Fibroblast of villous mesenchyme (primary cell): ENCODE measurements at places on chromosomes 3 and 15. TPM values are rescaled to one million over a fixed set of nuclear protein-coding genes. Genes with fewer than 3 reads are reported as not detected.

DNA sequence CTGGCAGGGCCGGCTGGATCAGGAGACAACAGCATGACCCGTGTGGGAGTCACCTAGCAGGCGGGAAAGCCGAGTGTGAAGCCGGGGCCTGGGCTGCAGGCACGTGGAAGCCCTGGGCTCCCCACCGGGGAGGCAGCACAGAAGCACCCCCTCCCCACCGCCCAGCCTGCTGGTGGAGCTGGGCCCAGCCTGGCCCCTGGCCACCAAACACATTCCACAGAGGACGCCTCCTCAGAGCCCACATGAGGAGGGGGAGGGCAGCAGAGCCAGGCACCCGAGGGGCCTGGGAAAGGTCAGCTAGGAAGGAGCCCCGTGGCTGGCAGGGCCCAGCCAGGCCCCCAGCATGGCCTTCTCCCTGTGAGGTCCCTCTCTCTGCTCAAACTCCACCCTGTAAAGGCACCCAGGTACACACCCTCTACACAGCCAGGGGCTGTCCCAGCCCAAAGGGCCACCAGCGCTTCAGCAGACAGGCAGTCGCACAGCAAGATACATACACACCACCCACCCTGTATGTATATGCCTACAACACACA, 4.5 kb downstream of the PLXNB1 start:
- DNase-seq: no peak

DNA sequence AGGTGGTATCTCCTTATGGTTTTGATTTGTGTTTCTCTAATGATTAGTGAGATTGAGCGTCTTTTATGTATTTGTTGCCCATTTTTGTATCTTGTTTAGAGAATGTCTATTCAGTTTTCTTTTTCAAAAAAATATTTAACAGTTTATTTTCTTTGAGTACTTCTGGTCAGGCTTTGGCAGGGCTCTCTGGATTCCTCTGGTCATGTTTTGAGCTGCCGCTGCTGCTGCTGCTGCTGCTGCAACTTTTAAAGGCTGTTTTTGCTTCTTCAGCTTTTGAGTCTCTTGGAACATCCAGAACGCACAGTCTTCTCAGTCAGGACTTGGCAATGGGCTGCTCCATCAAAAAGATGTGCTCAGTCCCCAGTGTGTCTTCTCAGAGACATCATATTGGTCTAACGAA, 40.1 kb downstream of the REC114 start:
- DNase-seq: no peak

DNA sequence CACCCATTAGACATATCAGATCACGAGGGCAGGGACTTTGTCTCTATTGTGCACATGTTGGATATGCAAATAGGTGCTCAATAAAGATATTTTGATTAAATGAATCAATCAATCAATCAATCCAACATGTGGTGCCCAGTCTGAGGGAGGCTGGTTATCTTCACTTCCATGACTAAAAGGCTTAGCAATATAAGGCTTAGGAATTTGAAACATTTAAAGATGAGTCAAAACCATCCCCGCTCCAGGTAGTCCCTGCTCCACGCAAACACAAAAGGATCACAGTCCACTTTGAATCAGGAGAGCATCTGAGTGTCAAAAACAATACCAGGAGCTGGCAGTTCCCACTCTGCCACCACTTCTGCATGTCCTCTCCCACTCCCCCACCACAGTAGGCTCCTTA, 25.8 kb upstream of the PRICKLE2 start:
- no peak for DNase-seq

DNA sequence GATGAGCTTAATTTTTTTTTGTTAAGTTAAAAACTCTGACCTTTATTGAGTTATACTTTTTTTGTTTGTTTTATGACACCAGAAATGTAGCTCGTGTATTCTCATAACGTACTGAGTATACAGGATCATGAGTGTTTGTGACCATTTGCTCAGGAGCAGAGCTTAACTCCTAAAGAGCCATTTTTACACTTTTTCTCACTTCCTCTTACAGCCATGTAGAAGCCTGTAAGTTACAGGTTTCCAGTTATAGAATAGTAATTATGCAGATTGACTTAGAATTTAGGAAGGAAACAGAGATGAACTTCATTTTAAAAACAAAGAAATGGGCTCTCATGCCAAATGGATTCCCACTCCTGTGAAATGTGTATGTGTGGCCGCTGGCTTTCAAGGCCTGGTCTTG, 151.7 kb downstream of the MCTP2 start:
- no peak for DNase-seq

DNA sequence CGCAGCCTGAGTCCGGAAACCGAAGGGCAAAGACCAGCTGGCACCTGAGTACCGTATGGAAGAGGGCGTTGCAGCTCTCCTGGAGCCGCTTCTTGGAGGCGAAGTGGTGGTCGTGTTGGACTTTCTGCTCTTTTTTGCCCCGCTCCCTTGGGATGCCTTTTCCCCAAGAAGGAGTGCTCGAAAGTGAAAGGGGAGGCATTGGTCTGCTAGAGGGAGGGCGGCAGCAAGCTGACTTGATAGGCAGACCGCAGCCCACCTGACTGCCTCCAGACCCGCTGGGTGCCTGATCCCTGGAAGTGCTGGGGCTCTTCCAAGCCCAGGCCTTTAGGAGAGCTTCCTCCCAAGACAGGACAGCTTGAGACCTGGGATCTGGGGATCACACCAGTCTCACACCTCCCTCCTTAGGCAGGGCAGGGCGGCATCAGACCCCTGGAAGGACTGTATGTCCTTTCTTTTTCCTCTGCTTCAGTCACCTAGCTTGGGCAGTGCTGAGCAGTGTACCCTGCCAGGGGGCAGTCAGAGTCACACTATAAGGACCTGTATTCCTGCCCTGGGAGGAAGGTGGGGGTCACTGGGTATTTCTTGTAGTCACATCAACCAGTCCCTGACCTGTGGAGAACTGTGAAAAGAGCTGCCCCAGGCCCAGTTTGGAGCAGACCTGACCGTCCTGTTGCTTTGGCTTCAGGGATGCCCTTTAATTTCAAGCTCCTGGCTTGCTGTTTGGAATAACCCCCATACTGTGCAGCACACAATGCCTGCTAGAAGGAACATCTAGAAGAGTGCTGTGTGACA, 2.1 kb downstream of the ACVR2B start:
- peak; percentile 47 for DNase-seq

GRCh38 chr3:49641921-49642707, 32.0 kb upstream of the APEH start:
- no peak for DNase-seq

- no peak for DNase-seq
Measured at GRCh38 chr15:91068436-91068835, 31.6 kb upstream of the SV2B start.

GRCh38 chr3:143581972-143582722, 266.1 kb downstream of the SLC9A9 start:
- no peak for DNase-seq

GRCh38 chr3:63076357-63076756, 201.1 kb upstream of the CADPS start:
- DNase-seq: no peak

DNA sequence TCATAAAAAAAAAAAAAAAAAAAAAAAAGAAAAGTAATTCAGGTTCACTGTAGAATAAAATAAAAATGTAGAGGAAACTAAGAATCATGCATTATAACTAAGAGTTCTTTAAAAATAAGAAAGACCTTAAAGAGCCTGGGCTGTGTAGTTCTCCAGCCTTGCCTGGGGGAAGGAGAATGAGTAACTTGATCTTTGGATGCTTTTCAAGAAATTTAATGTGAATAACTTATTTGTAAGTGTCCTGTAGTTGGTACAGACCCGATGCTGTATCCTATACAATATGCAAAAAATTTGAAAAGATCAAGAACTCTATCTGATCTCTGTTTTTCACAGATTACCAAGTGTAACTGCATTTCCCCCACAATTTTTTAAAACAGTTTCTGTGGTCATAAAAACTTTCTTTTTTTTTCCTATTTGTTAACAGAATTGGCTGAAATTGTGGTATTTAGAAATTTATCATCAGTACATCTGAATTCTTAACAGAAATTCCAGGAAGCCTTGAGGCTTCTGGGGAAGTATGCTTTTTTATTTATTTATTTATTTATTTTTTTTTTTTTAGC, 195.3 kb downstream of the THRB start:
- peak; percentile 25 for DNase-seq

The C3orf80 gene
- 0.86 and 3.2 TPM in 2 replicates for total RNA-seq

GRCh38 chr15:70169147-70169546, 71.4 kb upstream of the TLE3 start:
- no peak for DNase-seq

The ITGA11 gene
- 87.7 and 159 TPM in 2 replicates for total RNA-seq

The MORC1 gene
- not detected in 2 replicates for total RNA-seq

DNA sequence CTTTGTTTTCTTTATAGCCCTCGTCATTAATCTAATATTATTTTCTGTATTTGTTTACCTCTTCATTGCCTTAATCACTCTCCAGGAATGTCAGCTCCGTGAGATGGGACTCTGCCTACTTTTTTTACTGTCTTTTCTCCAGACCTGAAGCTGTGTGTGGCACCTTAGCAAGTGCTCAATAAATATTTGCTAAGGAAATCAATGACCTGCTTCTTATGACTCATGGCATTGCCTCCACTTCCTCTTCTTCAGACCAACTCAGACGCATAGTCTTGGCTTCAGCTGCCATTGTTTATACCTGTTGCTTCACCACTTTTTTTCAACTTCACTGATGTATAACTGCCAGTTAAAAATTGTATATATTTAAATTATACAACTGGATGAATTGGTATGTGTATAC, 218.5 kb upstream of the CMC1 start:
- DNase-seq: no peak

The CPN2 gene
- total RNA-seq: not detected in 2 replicates

DNA sequence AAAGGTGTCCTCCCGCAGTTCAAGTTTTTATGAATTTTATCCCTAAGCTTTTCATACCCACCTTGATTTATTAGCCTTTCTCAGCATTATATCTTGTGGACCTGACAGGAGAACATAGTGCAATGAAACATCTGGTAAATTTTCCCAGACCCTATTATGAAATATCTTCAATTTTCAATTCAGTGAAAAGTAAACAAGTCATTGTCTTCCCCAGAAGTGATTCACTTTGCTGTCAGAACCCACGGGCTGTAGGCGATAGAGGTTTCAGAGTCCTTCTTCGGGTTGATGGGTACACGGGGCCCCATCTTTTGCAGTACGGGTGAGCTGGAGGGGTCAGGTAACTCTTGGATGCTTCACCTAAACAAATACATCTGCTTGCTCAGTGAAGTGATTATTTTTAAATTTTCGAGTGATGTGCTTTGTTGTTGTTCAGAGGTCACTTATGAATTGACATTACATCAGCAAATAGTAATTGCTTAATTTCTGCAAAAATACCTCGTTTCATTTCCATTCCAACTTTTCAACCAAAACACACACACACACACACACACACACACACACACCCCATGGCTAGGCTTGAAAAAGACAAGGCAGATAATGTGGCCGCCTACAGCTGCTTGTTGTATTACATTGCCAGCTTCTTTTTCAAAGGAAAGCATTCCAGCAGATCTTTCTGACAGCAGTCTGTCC, 102.9 kb downstream of the SEMA6D start:
- DNase-seq: peak; percentile 57
